GM23248 (cell line): ENCODE measurements at places on chromosomes 16 and 17. TPM values are rescaled to one million over a fixed set of nuclear protein-coding genes. Genes with fewer than 3 reads are reported as not detected.

HASPIN gene
- 1.9 and 3.0 TPM in 2 replicates for total RNA-seq

GDPD1 gene
- 2.3 and 3.7 TPM in 2 replicates for total RNA-seq

SSTR5 gene
- not detected in 2 replicates for total RNA-seq

TP53TG3D gene
- not detected in 2 replicates for total RNA-seq

QPRT gene
- 0.32 TPM in 1 of 2 replicates, not detected in the other for total RNA-seq

HAP1 gene
- not detected in 2 replicates for total RNA-seq

KRT32 gene
- total RNA-seq, result not detected in 2 replicates

PLXDC1 gene
- not detected in 2 replicates for total RNA-seq
